NCI-H1417 (cell line): ENCODE measurements at places on chromosomes 2 and 18.
A peak's percentile ranks its signal among the peaks of the same experiment; 100 is the strongest.

- DNase-seq: peak; percentile 97
These were observed 286.1 kb upstream of the SIX3 start for GRCh38 chr2:44655401-44655864.

DNA sequence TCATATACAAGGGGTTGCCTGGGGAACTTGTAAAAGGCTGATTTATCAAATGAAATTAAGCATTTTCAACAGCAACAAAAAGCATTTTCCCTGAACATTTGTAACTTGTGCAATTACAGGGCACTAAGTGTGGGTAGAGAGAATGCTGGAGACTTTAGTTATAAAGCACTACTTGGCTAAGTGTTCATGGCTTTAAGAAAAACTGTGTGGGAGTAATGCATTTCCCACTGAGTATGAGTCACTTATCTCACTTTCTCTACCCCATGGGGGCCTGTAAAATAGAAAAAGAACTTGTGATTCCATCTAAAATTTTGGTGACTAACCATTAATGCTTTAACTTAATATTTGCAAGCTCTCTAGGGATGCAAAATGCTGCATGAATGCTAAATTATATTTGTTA is 193.4 kb downstream of the CCDC102B start:
- DNase-seq: no peak

DNA sequence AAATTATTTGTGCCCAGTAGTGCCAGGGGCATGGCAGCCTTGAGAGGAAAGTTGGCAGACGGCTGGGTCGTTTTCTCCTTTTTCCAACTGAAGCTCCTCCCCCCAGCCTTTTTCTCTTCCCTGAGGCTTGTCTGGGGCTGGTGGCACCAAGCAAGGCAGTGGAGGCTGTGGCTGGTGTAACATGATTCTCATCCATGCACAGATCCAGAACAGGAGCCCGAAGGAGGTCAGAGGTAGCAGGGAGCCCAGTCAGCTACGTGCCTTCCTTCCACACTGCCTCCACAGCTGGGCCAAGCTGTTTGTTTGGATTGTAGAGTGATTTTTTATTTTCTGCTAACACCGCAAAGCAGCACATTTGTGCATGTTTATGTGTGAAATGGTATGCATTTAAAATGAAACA is 170.3 kb upstream of the MGAT5 start:
- no peak for DNase-seq

DNA sequence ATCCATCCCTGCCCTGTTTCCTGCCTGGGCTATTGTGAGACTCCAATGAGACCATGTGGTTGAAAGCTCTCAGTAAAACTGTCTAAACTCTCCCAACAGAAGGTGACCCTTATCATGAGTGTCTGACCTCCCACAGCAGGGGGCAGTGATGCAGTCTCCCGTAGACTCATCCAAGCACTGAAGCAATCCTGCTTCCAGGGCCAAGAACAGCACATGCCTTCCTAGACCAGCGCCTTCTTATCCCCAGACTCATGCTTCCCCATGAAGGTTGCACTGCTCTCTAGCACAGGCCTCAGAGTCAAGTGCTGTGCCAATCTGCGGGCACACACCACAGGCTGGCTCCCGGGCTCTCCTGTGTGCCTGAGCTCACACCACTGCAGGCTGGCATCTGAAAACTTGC is 112.3 kb downstream of the TNS1 start:
- DNase-seq: no peak

GRCh38 chr18:58225101-58225500 is 181.1 kb downstream of the NEDD4L start:
- DNase-seq: no peak

DNA sequence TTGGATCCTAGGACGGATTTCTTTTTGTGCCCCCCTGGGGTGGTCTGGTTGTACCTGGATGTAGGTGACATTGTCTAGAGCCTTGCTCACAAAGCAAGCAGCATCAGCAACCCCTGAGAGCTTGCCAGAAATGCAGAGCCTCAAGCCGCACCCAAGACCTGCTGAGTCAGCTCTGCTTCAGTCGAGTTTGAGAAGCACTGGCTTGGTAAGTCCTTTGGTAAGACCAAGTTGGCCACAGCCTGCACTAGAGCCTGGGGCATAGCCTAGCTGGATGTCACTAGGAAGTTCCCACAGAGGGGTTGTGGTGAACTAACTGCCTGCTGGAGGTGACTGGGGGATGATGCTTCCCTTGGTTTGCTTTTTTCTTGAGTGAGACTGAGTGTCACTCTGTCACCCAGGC is 6.2 kb downstream of the ABCG5 start:
- no peak for DNase-seq

DNA sequence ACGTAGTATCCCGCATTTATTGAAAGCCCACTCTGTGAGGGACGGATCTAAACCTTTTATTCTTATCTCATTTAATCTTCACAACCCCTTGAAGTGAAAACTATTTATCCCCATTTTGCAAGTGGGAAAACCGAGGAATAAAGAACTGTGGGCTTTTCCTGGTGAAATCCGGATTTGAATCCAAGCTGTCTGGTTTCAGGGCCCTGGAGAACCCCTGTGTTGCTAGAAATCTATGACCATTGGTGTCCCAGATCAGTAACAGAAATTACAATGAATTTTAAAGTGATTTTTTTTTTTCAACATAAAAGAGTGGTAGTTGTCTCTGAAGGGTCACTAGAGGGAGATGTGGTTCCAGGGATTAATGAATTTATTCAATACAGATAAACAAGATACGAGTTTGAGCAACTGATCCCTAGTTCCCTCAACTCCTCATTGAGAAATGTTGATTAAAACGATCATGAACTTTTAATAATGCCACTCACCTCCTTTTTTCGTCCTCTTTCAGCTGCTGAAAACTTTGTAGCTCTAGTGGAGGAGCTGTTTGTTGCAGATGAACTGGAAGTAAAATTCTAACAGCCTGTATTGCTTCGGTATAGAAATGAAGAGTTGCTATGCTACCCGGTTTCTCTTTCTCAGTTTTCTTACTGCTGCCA is 940 bp downstream of the XRCC5 start:
- peak; percentile 35 for DNase-seq

DNA sequence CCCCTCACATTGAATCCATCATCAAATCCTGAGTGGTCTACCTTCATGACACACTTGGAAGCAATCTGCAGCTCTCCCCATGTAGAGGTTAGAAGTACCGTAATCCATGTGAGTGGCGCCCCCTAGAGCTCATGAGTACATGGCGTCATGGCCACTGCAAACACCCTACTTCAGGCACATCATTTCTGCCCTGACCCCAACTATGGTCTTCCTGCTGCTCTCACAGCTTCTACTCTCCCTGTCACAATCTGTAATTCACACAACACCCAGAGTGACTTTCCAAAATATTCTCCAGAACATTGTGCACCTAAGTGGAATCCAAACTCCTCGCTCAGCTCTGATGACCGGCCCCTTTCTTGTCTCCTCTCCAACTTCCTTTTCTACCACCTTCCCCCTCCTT is 141.9 kb downstream of the ANKRD44 start:
- DNase-seq: peak; percentile 64

DNA sequence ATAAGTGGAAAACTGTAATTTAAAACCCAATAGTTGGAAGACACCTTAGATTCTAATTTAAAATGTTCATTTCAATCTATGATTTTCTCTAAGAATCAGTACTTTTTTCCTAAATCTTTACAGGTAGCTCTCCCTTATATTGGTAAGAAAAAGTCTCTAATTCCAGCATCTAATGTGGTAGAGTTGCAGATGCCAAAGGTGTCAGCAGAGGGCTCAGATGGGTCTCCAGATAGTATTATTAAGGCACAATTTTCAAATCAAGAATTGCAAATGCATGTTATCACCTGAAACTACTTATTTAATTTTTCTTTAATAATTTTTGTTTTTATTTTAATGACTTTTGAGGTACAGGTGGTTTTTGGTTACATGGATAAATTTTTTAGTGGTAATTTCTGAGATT is 25.5 kb upstream of the ITGA4 start:
- DNase-seq: no peak

- DNase-seq: peak; percentile 51
These were observed 3.8 kb downstream of the HNRNPLL start for GRCh38 chr2:38598991-38599295.

DNA sequence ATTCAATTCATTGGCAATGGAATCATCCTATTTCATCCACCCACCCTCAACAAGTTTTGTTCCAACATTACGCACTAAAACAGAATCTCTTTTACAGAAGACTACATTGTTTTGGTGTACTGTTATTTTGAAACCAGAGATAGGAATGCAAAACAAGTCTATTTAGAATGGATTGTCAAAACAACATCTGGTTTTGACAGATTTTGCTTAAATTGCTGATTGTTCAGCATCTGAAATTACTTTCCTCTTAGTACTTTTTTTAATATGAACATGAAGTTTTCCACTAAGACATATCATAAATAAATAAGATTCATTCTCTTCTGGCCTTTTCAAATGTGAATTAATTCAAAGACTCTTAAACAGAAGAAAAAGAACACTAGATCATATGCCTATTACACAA is 323.9 kb upstream of the TFPI start:
- no peak for DNase-seq

GRCh38 chr18:1229634-1230033 is 325.0 kb downstream of the ADCYAP1 start:
- DNase-seq: no peak

DNA sequence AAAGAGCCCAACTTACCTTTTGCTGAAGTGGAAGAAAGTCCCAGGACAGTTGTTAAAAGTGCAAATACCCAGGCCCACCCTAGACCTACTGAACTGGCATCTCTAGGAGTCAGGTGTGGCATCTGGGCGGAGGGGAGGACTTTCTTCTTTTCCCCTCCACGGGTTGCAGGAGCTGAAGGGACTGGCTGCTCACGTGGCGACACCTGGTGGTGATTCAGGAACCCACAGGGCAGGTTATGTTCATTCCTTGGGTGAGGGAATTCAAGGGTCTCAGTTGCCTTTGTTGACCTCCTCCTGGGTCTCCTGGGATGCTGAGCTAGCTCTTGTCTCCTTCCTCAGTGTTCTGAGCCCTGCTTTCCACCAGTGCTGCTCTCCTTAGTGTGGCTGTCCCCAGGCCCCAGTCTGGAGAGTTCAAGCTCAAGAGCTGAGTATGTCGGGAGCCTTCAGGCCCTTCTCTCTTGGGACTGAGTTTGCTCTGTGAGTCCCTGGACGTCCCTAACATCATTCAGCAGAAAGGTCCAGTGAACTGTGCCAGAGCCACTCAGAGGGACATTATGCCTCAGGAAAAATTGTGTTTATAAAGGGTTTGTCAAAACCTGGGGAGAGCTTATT is 56.9 kb downstream of the DYSF start:
- DNase-seq: peak; percentile 33

DNA sequence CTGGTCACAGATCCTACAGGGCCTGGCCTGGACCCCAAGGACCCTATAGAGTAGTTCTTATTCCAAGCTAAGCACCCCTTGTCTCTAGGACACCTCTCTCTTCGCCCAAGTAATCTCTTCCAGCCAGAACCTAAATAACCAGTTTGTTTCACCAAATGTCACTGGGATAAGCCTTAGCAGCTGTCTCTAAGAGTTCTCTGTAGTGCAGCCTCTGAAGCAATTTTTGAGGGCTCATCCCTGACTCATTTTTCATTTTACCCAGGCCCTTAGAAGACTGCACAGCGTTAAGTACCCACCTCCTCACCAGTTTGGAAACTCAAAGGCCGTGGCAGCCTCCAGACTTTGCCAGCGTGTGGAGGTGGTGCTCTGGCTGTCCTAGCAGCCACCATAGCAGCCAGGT is 290.1 kb upstream of the SIX2 start:
- no peak for DNase-seq

GRCh38 chr2:178767094-178768060 is 39.8 kb downstream of the TTN start:
- peak; percentile 67 for DNase-seq

GRCh38 chr2:154941379-154941778 is 242.9 kb downstream of the KCNJ3 start:
- no peak for DNase-seq

GRCh38 chr2:160321006-160321405 is 120.9 kb upstream of the ITGB6 start:
- no peak for DNase-seq

GRCh38 chr2:143264851-143265250 is 135.6 kb downstream of the ARHGAP15 start:
- no peak for DNase-seq

GRCh38 chr18:77157312-77157711 is 24.7 kb upstream of the MBP start:
- no peak for DNase-seq

DNA sequence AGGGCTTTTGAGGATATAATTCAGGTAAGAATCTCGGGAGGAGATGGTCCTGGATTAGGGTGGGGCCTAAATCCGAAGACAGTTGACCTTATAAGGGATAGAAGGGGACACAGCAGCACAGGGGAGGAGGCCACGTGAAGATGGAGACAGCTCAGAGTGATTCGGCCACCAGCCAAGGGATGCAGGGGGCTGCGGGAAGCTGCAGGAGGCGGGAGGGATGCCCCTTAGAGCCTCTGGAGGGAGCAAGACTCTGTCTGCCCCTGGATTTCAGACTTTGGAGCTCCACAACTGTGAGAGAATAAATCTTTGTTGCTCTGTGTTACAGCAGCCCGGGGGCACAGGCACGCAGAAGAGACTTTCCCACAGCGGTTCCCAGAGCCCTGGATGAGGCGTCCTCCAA is 143.7 kb downstream of the ASB1 start:
- no peak for DNase-seq

GRCh38 chr2:152370783-152371182 is 35.8 kb downstream of the FMNL2 start:
- DNase-seq: no peak

DNA sequence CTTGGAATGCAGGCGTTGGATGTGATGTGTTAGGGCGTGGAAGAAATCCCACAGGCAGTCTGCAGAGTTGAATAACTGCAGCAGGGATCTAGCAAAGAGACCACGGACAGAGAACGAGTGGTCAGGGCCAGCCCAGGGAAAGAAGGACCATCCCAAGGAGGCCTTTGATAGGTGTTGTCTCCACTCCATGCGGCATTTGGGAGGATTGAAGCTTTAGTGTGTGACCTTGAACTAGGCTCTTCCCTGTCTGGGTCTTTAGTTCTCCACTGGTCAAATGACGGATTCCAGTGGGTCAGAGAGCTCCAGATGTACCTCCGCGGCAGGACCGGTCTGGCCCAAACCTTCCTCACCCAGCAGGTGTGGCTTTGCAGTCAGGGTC is 18.4 kb downstream of the GREB1 start:
- no peak for DNase-seq

GRCh38 chr2:23620841-23621341 is 235.9 kb downstream of the KLHL29 start:
- no peak for DNase-seq

- DNase-seq: no peak
These were observed 95.4 kb downstream of the PRKCE start for GRCh38 chr2:45746888-45747287.

- DNase-seq: no peak
These were observed 3.3 kb downstream of the AGAP1 start for GRCh38 chr2:235497096-235497495.
